ENCODE measurements at places on chromosomes 16 and 17.

- no peak for DNase-seq
Observed at GRCh38 chr17:57637666-57638010, 107.5 kb downstream of the CCDC182 start.

GRCh38 chr16:84532291-84532724, 27.8 kb upstream of the MEAK7 start:
- DNase-seq = no peak

GRCh38 chr17:45823598-45823997, 21.1 kb upstream of the SPPL2C start:
- no peak for DNase-seq

DNA sequence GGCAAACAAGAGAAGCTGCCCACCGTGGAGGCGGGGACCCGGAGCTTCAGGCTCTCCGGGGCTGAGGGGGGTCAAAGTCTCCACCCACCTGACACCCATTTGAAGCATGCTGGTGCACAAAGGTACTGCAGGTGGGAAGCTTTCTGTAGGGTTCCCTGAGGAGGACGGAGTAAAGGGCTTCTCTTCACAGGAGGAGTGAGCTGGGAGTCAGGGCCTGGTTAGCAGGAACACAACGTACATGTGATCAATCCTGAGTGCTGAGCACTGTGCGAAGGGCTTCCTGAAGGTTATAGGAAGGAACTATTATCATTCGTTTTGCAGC, 252.9 kb upstream of the RPL38 start:
- no peak for DNase-seq

DNA sequence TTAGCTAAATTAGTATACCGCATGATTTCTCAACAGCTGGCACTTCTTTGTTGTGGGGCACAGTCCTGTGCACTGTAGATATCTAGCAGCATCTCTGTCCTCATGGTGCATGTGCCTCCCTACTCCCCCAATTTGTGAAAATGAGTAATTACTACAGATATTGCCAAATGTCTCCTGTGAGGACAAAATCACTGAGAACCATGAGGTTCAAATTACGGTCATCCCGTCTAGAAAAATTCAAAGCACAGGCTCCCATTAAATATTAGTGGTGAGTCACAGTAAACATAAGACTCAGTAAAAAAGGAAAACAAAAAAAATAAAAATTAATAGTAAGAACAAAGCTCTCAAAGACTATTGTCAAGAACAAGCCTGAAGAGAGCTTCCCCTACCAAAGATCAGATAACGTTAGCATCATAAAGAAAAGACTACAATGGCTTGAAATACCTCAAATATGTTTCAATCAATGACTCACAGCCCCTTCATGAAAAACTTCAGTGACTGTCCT, 57.8 kb downstream of the STH start:
- no peak for DNase-seq

Measured in activated CD8-positive, alpha-beta memory T cell treated with anti-CD3 and anti-CD28 coated beads for 4 hours (primary cell).